ENCODE measurements at places on chromosomes 1 and 21. TPM values are rescaled to one million over a fixed set of nuclear protein-coding genes. Genes with fewer than 3 reads are reported as not detected.
A peak's percentile ranks its signal among the peaks of the same experiment; 100 is the strongest.

OR2L8 gene
- total RNA-seq = not detected

DNA sequence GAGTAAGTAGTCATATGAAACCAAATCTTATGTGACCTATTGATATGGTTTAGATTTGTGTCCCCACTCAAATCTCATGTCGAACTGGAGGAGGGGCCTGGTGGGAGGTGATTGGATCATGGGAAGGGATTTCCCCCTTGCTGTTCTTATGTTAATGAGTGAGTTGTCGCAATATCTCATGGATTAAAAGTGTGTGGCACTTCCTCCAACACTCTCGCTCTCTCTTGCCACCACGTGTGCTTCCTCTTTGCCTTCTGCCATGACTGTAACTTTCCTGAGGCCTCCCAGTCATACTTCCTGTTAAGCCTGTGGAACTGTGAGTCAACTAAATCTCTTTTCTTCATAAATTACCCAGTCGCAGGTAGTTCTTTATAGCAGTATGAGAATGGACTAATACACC is 241.2 kb downstream of the RGS7 start:
- DNase-seq = no peak

DNA sequence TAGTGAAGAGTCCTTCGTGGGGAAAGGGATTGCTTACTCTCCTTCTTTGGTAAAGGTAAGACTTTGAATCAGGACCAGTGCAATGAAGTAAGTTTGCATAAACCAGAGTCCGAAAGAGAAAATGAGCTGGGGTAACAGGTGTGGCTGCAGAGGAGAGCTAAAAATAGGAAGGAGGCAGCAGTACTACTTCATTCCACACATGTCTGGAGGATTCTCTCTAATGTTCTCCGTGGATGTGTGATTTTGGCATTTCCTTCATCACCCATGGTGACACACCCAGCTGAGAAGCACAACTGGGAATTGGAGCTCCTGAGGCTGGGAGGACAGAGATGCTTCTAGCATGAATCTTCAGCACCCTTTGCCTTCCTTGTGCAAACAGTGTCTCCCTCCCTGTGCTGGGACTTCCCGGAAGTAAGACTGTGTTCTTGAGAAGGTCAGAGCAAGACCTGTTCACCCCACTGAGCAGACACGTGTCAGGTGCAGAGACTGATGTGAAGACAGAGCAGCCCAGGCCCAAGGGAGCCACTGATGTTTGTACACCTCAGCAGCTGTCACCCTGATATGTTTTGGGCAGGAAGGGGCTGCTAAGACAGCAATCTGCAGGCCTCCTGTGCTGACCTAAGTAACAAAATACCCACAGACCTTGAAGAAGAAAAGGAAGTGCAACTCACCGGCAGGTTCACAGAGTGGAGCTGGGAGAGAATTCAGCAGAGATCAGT is 13.3 kb downstream of the FCRL1 start:
- DNase-seq = no peak

C8B gene
- not detected for total RNA-seq

TSSK3 gene
- total RNA-seq = not detected

DNA sequence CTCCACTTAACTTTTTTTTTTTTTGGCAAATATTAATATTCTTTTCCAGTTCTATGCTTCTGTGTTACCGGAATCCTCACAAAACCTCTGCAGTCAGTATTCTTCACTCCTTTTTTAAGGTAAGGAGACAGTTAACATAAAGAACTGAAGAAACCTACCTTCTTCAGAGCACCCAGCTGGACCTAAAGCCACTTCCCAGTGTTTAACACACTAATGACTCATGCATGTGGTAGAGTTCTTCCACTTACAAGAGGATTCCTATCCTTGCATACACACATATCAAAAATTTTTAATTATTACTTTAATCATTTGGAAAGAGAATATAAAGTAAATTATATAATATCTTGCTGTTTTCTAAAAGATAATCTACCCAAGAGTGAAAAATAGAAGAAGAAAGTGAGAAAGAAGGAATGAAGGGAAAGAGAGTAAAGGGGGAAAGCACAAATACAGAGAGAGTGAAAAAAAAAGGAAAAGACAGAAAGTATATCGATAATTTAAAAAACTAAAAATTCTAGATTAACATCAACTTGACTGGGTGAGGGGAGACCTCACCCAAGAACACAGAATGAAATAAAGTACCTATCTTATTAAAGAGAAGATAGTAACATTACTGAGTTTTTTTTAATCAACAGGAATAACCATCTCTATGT is 54.9 kb downstream of the ENAH start:
- no peak for DNase-seq

GRCh38 chr1:52080014-52080415 is 23.9 kb downstream of the BTF3L4 start:
- DNase-seq = no peak

DNA sequence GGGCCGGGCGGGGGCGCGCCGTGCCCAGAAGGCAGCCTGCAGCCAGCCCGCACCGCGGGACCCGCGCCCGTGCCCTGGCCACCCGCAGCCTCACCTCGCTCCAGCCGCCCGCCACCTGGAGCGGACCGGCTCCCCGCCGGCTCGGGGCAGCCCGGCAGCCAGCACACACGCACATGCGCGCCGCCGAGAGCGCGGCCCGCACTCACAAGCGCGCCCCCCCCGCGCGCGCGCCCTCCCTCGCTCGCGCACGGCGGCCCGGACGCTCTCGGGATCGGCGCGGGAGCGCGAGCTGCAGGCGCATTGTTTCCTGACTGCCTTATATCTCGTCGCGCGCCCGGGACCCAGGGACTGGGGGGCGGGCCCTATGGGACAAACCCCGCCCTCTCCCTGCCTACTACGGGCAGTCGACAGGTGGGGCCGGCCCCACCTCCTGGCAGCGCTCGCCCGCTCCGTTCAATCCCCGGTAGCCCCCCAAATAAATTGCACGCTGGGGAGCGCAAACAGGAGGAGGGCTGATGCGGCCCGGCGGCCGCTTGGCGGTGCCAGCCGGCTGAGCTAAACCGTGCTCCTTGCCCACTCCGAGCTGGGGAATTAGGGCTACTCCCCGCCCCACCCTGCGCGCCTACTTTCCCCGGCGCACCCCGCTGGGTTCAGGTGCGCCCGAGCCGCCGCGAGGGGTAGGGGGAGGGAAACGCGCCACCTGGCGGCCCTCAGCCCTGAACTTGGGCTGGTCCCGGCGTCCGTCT is at the start of gene MYCL:
Gene MYCL, minus strand, starts transcription at position 204 of the 746 bp plus-strand sequence. CDS start 483 bp downstream, outside the sequence.
- peak; percentile 85 for DNase-seq

CLCA1 gene
- not detected for total RNA-seq

- DNase-seq = no peak
These were observed 40.9 kb upstream of the RGS1 start for GRCh38 chr1:192534666-192535065.

DNA sequence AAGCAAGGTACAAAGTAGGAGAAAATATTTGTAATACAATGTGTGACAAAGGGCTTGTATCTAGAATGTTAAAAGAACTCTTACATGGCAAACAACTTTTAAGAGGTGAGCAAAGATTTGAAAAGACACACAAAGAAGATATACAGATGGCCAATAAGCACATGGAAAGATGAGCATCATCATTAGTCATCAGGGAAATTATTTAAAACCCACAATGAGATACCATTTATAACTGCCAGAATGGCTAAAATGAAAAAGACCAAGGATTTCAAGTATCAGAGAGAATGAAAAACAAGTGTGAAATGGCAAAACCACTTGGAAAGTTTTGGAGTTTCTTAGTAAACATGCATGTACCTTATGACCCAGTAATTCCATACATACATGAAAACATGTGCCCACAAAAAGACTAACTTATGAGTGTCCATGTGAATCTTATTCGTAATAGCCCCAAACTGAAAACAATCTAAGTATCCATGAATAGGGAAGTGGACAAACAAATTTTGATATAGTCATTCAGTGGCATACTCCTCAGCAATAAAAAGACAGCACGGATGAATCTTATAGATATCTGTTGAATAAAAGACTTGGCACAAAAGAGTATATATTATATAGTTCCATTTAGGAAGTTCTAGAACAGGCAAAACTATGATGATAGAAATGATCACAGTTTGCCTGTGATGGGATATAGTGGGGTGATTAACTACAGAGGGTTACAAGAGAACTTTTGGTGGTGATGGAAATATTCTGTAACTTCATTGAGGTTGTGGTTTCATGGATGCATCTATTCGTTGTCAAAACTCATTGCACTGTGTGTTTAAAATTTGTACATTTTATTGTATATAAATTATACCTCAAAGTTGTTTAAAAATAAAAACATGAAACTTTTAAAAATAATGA is 82.0 kb downstream of the DISP1 start:
- DNase-seq = no peak

Measured in Caki2 (cell line).